ENCODE measurements at places on chromosomes 7 and 10.

- no peak for DNase-seq
Measured at GRCh38 chr7:138607216-138608126, 93.7 kb downstream of the SVOPL start.

DNA sequence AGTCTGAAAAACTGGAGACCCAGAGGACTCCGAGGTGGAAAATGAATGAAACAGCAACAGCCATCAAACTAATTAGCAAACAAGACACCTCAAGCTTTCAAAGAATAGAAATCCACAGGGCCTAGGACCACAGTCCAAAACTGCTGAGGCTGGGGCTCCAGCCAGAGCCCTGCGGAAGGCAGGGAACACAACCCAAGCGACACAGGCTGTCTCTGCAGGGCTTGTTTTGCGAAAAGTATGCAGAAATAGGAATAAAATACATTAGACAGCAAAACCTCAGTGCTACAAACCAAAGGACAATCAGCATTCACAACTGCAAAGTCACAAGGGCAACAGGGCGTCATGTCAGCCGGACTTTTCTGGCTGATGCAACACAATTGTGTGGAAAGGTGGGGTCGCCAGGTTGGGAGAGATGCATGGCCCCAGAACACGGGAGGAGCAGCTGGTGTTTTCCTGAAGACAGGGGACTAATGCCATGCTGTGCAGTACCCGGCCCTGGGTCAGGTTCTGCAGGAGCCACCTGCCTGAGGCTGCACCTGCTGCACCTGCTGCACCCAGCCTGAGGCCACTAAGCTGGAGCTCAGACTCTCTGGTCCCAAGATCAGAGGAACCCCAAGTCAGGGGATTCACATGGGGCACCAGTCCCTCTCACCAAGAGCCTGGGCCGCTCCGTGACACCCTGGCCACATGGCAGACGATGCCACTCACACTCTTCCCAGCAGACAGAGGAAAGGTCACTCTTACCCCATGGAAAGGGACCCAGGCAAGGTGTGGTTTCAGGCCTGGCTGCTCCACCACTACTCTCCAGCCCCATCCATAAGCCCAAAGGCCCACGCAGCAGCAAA, 74.2 kb downstream of the MAD1L1 start:
- DNase-seq, result no peak

GRCh38 chr10:62277971-62278370, 9.3 kb upstream of the RTKN2 start:
- no peak for DNase-seq

GRCh38 chr7:39609935-39610263, 13.5 kb upstream of the RALA start:
- no peak for DNase-seq

DNA sequence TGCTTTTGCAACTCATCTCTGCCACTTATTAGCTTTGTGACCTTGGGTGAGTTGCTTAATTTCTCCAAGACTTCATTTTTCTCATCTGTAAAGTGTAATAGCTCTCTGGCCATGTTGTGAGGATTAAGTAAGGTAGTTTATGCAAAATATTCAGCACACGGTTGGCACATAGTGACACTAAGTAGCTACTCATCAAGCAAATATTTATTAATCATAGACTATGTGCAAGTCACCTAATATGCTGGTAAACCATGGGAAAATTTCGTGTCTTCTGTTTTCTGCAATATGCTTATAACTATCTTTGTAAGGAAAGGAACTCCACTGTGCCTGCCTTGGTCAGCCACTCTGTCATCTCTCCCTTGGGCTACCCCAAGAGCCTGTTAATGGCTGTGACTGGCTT, 50.3 kb upstream of the EGR2 start:
- no peak for DNase-seq

DNA sequence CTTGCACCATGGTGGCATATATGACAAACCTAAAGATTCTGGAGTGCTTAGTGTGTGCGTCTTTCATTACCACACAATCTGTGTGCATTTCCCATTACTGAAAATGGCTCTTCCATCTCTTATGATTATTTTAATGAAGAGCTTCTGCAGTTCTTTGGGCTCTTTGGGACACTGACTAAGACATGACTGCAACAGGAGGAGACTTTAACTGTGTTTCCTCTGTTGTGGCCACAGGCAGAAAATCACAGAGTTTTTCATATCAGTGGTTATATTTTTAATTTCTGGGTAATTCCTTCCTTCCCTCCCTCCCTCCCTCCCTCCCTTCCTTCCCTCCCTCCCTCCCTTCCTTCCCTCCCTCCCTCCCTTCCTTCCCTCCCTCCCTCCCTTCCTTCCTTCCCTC, 58.1 kb downstream of the WNT2 start:
- no peak for DNase-seq

- no peak for DNase-seq
Measured at GRCh38 chr10:47146572-47146971, 153.4 kb upstream of the GDF10 start.

GRCh38 chr7:93715234-93715633, 140.7 kb upstream of the CALCR start:
- DNase-seq, result peak; percentile 8

DNA sequence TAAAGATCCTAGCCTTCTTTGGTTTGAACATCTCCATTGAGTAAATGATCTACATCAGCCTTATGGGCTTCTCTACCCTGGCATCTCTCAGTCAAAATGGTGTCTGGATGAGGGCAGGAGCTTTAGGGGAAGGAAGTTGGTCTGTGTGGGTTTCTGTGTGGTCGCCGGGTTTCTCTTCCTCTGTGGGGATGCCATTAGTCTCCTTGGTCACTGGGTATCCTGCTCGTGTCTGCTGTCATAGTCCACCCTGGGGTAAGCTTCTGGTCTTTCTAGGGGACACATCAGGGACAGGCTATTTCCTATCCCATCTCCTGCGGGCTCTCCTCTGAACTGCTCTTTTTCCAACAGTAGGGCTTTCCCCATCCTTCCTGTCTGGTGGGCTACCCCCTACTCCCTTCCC, 150.3 kb upstream of the NPY start:
- no peak for DNase-seq
